ENCODE measurements at places on chromosomes 6 and 20.

GRCh38 chr6:118522422-118522821 lies 25.7 kb upstream of the PLN start:
- DNase-seq: no peak

- DNase-seq: no peak
These were observed 5.8 kb upstream of the HLA-B start for GRCh38 chr6:31362751-31363150.

DNA sequence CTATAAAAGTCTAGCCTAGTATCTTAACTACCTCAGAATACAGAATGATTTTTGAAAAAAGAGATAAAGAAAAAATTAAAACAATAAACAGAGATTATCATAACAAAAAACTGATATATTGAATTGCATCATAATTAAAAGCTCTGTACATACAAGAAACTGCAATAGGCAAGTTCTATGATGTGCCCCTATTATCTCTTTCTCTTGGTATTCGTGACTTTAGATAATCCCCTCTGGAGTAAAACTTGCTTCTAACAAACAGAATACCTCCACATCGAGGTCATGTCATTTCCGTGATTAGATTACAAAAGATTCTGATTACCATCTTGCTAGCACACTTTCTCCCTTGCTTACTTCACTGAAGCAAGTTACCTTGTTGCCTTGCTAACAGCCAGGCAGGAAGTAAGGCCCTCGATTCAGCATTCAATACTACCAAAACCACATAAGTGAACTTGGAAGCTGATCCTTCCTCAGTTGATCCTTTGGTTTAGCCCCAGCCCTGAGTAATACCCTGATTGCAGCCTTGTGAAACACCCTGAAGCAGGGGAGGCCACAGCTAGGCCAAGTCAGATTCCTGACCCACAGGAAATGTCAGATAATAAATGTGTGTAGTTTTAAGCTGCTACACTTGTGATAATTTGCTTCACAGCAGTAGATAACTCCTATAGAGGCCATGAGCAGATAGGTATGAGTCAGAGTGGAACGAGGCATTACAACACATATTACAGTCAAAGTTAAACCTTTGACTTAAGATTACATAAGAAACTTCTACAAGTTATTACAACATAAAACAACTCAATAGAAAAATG lies 53.7 kb upstream of the TMX4 start:
- DNase-seq: no peak

DNA sequence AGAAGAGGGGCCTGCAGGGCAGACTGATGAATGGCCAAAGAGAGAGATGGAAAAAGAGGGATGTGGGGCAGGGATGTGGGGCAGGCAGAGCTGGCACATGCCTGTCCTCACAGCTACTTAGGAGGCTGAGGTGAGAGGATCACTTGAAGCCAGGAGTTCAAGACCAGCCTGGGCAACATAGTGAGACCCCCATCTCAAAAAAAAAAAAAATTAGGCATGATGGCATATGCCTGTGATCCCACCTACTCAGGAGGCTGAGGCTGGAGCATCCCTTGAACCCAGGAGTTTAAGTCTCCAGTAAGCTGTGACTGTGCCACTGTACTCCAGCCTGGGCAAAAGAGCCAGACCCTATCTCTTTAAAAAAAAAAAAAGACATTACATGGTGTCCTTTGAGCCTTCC lies 34.8 kb downstream of the RNF8 start:
- DNase-seq: no peak

DNA sequence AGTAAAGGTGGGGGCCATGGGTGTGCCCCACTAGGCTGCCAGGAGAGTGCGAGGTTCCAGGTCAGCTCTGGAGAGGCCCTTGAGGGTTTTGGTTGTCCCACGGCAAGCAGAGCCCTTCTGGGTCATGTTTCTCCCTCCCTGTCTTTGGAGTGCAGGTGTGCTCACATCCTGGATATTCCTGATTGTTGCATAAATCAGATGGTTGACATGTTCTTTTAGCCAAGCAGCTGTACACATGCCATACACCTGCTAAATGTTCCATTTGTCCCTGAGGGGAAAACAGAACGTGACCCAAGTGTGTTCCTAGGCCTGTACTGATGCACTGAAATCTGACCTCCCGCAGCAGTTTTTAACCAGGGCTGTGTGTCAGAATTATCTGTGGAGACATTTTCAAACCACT lies 77.5 kb upstream of the BEND3 start:
- DNase-seq: no peak

DNA sequence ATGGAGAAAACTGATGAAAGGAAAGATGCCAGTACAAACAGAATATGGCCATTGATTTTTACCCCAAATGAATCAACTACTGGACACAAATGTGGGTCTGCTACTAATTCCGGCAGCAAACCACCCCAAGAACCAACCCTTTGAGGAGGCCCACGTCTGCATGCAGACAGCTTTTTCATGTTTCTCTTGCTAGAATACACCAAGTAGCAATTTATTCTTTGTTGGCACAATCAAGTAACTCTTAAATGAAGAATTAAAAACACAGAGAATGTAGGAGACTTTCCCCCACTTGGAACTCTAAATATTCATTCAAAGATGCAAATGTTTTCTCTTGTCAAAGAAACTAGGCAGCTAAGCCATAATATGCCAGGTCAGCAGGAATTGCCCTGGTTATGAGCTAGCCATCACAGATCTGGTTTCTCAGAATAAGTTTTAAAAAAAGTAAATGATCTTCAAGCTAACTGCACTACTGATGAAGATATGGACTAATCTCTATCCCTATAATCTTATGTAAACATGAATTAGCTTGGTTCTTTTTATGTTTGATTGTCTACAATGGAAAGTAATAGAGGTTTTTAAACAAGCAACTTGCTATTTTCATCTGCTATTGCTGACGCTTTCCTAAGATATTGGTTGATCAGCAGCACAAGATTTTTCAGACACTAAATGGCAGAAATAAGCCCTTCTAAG lies 163.1 kb upstream of the THEMIS start:
- DNase-seq: no peak

DNA sequence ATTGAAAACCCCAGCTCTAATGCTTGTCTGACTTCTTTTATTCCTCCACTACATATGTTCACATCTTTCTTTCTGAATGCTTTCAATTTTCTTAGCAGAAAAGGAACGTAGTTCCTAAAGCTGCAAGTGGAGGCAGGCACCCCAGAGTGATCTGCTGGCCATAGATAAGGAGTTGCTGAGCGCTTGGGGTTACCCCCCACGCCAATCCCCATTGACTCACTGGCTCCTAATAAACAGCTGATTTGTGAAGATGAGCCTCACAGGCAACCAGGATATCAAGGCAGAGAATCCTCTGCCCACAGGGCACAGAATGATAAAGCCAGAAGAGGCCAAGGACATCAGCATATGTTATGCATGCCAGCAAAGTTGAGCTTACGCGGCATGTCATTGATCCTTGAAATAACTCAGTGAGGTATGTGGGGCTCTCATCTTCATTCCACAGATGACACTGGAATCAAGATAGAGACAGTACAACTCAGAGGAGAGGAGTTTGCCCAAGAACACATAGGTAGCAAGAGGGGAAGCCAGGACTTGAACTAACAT lies 129.1 kb upstream of the PTPRT start:
- no peak for DNase-seq

GRCh38 chr6:108407904-108408827 lies 113.3 kb downstream of the AFG1L start:
- DNase-seq: no peak

DNA sequence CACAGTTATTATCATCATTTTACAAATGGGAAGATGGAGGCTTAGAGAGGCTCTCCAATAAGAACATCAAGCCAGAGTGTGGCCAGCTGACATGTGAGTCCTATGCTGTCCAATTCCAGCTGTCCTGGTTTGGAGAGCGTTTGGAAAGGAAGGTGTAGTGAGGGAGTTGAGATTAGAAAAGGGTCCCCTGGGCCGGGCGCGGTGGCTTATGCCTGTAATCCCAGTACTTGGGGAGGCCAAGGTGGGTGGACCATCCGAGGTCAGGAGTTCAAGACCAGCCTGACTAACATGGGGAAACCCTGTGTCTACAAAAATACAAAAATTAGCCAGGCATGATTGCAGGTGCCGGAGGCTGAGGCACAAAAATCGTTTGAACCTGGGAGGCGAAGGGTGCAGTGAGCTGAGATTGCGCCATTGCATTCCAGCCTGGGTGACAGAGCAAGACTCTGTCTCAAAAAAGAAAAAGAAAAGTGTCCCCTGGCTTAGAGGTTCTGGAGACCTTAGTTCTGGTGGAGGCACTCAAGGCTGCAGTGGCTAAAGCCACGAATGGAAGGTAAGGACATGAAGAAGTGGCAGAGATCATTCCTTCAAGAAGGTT lies 22.1 kb upstream of the OVOL2 start:
- DNase-seq: no peak

Measured in activated naive CD4-positive, alpha-beta T cell treated with anti-CD3 and anti-CD28 coated beads, Interleukin-2, amount 50 U/mL, for 72 hours (primary cell).